ENCODE measurements at places on chromosomes 5 and 9.

GRCh38 chr9:34171753-34172535 lies 6.9 kb upstream of the UBAP1 start:
- H3K36me3 ChIP-seq: no peaks in the 10 kb centered on the region
- H3K4me1 ChIP-seq: no peaks in the 10 kb centered on the region
- H3K27me3 ChIP-seq: no peaks in the 10 kb centered on the region
- no peak overlapping the region for H3K4me3 ChIP-seq

- no peak for DNase-seq
- H3K36me3 ChIP-seq: no peaks in the 10 kb centered on the region
- no peaks in the 10 kb centered on the region for H3K27me3 ChIP-seq
Measured at GRCh38 chr5:106374956-106375355, 1295.8 kb downstream of the EFNA5 start.

- no peaks in the 10 kb centered on the region for H3K27me3 ChIP-seq
- no peak overlapping the region for H3K4me3 ChIP-seq
- H3K36me3 ChIP-seq: no peaks in the 10 kb centered on the region
- H3K4me1 ChIP-seq: no peaks in the 10 kb centered on the region
Measured at GRCh38 chr9:75053869-75054268, 25.8 kb upstream of the CARNMT1 start.

DNA sequence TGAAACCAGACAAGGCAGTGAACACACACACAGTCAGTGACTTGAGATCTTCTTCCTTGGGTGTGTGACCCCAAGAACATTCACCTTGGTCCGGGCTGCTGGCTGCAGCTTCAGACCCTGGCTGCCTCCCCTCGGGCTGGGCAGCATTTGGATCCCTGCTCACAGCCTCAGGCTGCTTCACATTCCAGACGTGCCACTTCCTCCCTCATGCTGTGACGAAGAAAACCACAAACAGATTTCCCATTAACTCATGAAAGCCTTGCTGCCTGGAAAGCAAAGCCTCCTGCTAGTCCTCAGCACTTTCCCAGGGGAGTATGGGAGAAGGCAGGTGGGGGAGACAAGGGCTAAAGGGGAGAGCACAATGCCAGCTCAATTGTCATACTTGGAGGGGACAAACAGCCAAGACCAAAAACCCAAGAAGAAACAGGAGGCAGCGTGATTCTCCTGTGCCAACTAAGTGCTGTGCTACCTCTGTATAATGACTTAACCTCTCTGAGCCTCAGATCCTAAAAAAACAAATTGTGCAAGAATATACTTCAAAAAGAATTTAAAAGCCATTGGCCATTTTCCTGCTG lies 594.6 kb upstream of the BRINP1 start:
- no peaks in the 10 kb centered on the region for H3K27me3 ChIP-seq
- H3K4me1 ChIP-seq: no peaks in the 10 kb centered on the region
- peak overlapping the region; percentile 55 for H3K27ac ChIP-seq

- DNase-seq: no peak
- peaks cover 5% of the 10 kb centered on the region for H3K36me3 ChIP-seq
- H3K4me3 ChIP-seq: no peak overlapping the region
- H3K27me3 ChIP-seq: no peaks in the 10 kb centered on the region
Measured at GRCh38 chr5:179840766-179841165, 17.9 kb downstream of the MRNIP start.

- H3K36me3 ChIP-seq: no peaks in the 10 kb centered on the region
- no peak overlapping the region for H3K4me3 ChIP-seq
- H3K27ac ChIP-seq: no peak overlapping the region
- no peak for DNase-seq
- no peaks in the 10 kb centered on the region for H3K4me1 ChIP-seq
Measured at GRCh38 chr9:2262386-2263071, 247.4 kb downstream of the SMARCA2 start.

DNA sequence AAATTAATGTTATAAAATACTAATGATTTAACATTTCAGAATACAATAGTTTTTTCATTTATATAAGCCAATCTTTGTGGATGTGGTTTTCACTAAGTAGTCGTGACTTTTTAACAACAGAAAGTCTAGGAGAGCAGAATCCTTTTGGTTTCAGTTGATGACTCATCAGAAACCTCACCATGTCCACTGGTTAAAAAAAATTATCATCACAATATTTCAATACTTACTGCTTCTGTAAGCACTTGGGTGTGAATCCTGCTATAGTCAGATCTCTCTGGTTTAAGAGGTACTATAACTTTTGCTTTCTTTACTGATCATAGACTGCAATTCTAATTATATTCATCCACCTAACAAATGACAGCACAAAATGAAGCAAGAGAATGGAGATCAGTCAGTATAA lies 77.2 kb downstream of the MRPS30 start:
- no peak overlapping the region for H3K27ac ChIP-seq
- H3K36me3 ChIP-seq: no peaks in the 10 kb centered on the region
- H3K27me3 ChIP-seq: no peaks in the 10 kb centered on the region

GRCh38 chr9:116868201-116868600 lies 181.1 kb downstream of the TRIM32 start:
- DNase-seq: no peak
- no peak overlapping the region for H3K4me3 ChIP-seq
- H3K4me1 ChIP-seq: no peaks in the 10 kb centered on the region
- no peak overlapping the region for H3K27ac ChIP-seq

- H3K27me3 ChIP-seq: peaks cover 7% of the 10 kb centered on the region
- H3K4me3 ChIP-seq: no peak overlapping the region
- H3K27ac ChIP-seq: no peak overlapping the region
- H3K36me3 ChIP-seq: no peaks in the 10 kb centered on the region
- no peak for DNase-seq
- no peaks in the 10 kb centered on the region for H3K4me1 ChIP-seq
Measured at GRCh38 chr5:5534333-5534732, 111.9 kb downstream of the ICE1 start.

DNA sequence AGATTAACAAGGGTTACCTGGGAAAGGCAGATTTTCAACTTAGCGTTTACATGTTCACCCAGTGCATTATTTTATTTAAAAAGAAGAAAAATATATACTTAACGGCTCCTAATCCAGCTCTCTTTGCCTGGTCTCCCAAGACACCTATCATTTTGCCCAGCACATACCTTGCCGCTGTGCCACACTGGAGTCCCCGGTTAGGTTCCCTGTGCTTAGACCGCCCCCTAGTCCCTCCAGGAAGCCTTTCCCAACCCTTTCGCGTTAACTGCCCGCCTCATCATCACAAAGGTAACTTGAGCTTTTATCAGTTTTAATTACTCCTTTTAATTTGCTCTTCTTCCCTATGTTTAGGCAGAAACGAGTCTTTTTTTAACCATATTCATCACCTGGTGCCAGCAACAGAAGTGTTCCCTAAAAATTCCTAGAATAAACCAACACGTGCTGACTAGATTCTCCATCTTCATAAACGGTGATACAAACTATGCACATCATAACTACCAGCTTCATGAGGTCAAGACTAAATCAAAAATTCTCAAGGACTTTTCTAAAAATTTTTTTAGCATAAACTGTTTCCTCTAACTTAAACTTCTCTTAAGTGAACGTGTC lies 19.7 kb downstream of the DNAJA1 start:
- H3K27ac ChIP-seq: peak overlapping the region; percentile 97
- peak overlapping the region; percentile 55 for H3K4me3 ChIP-seq
- no peaks in the 10 kb centered on the region for H3K36me3 ChIP-seq
- no peaks in the 10 kb centered on the region for H3K4me1 ChIP-seq
- no peak for DNase-seq

DNA sequence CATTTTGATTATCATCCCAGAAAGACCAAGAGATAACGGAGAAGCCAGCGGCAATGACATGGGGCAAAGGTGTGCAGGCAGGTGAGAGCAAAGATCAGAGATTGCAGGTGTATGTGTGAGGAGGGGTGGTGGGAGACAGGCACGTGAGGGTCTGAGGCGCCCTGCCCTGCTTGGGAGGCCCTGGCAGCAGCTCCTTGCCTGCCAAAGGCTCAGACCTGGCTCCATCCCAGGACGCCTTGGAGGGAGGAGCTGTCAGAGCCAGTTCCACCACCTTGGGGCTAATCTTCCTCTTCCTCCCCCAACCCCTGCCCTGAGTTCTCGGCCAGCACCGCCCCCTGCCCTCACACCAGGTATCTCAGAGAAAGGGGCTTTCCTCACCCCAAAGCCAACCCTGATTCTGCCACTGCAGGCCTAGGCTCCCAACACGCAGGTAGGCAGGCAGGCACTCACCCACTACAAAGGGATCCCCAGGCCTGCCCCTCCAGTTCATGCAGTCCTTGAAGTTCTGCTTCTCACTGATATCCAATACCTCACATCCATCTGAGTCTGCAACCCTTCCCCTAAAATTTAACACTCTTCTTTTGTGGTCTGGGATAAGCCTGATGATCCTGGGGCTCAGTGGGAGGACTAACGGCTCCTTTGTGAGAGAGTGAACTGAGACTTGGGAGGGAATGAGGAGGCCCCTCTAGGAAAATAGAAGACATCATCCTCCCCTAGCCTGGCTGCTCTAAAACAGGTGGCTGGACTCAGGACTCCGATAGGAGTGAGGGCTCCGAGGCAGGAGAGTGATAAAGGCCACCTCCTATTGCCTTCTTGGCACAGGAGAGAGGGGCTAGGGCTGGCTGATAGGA lies 1.8 kb downstream of the AQP3 start:
- peak overlapping the region; percentile 78 for H3K27ac ChIP-seq
- peak; percentile 30 for DNase-seq
- no peaks in the 10 kb centered on the region for H3K36me3 ChIP-seq

- no peaks in the 10 kb centered on the region for H3K36me3 ChIP-seq
- no peaks in the 10 kb centered on the region for H3K27me3 ChIP-seq
- H3K4me1 ChIP-seq: no peaks in the 10 kb centered on the region
- DNase-seq: no peak
Measured at GRCh38 chr9:114525513-114525912, 20.2 kb upstream of the WHRN start.

- H3K27me3 ChIP-seq: no peaks in the 10 kb centered on the region
- no peak overlapping the region for H3K4me3 ChIP-seq
- no peak for DNase-seq
- H3K27ac ChIP-seq: no peak overlapping the region
- H3K36me3 ChIP-seq: no peaks in the 10 kb centered on the region
- H3K4me1 ChIP-seq: no peaks in the 10 kb centered on the region
Measured at GRCh38 chr9:14846871-14847311, 63.3 kb downstream of the FREM1 start.

- H3K36me3 ChIP-seq: no peaks in the 10 kb centered on the region
- DNase-seq: no peak
- H3K4me3 ChIP-seq: no peak overlapping the region
- no peaks in the 10 kb centered on the region for H3K4me1 ChIP-seq
- H3K27me3 ChIP-seq: no peaks in the 10 kb centered on the region
- H3K27ac ChIP-seq: no peak overlapping the region
Measured at GRCh38 chr9:134970198-134970597, 52.5 kb upstream of the FCN1 start.

- no peak overlapping the region for H3K4me3 ChIP-seq
Measured at GRCh38 chr9:127283917-127284497, 19.4 kb downstream of the GARNL3 start.

- no peak overlapping the region for H3K4me3 ChIP-seq
- no peaks in the 10 kb centered on the region for H3K4me1 ChIP-seq
- no peaks in the 10 kb centered on the region for H3K27me3 ChIP-seq
- DNase-seq: no peak
- no peak overlapping the region for H3K27ac ChIP-seq
- no peaks in the 10 kb centered on the region for H3K36me3 ChIP-seq
Measured at GRCh38 chr5:9454012-9454481, 91.8 kb downstream of the SEMA5A start.

GRCh38 chr5:177103523-177104253 lies 17.0 kb downstream of the FGFR4 start:
- H3K27ac ChIP-seq: no peak overlapping the region
- DNase-seq: no peak
- H3K27me3 ChIP-seq: no peaks in the 10 kb centered on the region
- no peaks in the 10 kb centered on the region for H3K4me1 ChIP-seq
- no peaks in the 10 kb centered on the region for H3K36me3 ChIP-seq

GRCh38 chr5:117220730-117221129 lies 646.1 kb upstream of the SEMA6A start:
- no peak overlapping the region for H3K4me3 ChIP-seq
- no peak for DNase-seq
- no peaks in the 10 kb centered on the region for H3K4me1 ChIP-seq

GRCh38 chr9:6614489-6614888 lies 31.0 kb downstream of the GLDC start:
- no peaks in the 10 kb centered on the region for H3K36me3 ChIP-seq
- no peaks in the 10 kb centered on the region for H3K4me1 ChIP-seq
- no peak overlapping the region for H3K4me3 ChIP-seq
- no peak for DNase-seq
- H3K27me3 ChIP-seq: no peaks in the 10 kb centered on the region
- H3K27ac ChIP-seq: no peak overlapping the region

DNA sequence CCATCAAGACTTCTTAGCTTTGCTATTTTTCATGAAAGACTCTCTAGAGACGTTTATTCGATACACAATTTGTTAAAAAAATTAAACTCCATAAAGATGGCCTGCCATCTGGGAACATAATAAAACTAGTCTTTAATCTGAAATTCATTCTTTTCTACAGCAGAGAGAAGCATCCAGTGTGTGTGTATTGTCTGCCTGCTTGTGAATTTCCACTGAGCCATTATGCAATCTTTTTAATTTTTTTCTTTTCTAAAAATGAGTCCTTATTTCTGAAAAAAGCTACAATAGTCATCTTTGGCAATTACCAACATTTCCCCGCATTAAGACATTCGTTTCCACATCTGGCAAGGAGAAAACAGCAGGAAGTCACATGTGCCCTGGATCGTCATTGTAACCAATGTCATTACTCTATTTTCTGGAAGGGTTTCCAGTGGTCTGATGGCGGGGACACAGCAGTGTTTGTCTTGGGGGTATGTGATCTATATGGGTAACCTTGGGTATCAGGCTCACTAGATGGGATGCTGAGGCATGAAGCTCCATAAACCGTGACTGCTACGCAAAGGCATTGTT lies 263.1 kb downstream of the MSX2 start:
- no peaks in the 10 kb centered on the region for H3K36me3 ChIP-seq
- no peak for DNase-seq
- H3K4me1 ChIP-seq: no peaks in the 10 kb centered on the region

GRCh38 chr9:15136646-15137045 lies 170.4 kb downstream of the TTC39B start:
- H3K36me3 ChIP-seq: no peaks in the 10 kb centered on the region
- H3K4me1 ChIP-seq: no peaks in the 10 kb centered on the region
- H3K4me3 ChIP-seq: no peak overlapping the region
- H3K27me3 ChIP-seq: no peaks in the 10 kb centered on the region
- no peak overlapping the region for H3K27ac ChIP-seq

- no peak for DNase-seq
- H3K4me1 ChIP-seq: peaks cover 2% of the 10 kb centered on the region
- no peak overlapping the region for H3K4me3 ChIP-seq
- H3K36me3 ChIP-seq: no peaks in the 10 kb centered on the region
- peak overlapping the region; percentile 85 for H3K27ac ChIP-seq
Measured at GRCh38 chr9:86723346-86723745, 224.0 kb downstream of the GAS1 start.

DNA sequence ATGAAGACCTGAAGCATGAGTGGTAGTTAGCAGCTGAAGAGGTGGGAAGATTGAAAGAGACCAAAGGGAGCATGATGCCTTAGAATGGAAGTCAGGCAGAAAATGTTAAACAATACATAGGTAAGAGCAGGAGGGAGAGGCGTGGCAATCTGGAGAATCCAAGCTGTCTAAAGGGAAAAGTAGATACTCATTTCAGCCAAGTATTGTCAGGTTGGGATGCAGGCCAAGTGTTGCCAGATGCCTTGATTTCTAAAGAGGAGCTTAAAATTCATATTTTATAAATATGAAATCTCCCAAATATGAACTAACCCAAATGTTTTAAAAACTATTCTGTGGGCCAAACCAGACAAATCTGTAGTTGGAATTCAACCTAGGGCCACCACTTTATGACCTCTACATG lies 4.2 kb downstream of the PAM start:
- DNase-seq: no peak
- no peaks in the 10 kb centered on the region for H3K27me3 ChIP-seq
- H3K27ac ChIP-seq: no peak overlapping the region

- DNase-seq: no peak
- H3K27me3 ChIP-seq: no peaks in the 10 kb centered on the region
- H3K36me3 ChIP-seq: no peaks in the 10 kb centered on the region
- no peak overlapping the region for H3K4me3 ChIP-seq
- H3K27ac ChIP-seq: no peak overlapping the region
Measured at GRCh38 chr9:109857336-109857735, 77.3 kb downstream of the PALM2AKAP2 start.

All from breast epithelium (tissue), 4 donors.